GM12891 (cell line): ENCODE measurements at places on chromosomes 1 and 21.

DNA sequence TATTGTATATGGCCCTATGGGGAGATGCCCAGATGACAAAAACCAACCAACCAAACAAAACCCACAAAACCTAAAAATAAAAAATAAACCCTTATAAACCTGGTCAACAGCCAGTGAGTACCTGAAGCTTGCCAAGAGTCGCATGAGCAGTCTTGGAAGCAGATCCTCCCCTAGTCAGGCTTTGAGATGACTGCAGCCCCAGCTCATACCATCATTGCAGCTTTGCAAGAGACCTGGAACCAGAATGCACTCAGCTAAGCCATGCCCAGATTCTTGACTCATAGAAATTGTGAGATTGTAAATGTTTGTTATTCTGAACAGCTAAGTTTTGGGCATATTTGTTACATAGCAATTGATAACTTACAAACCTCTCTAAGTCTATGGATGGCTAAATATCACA is 326.8 kb downstream of the HLX start:
- no peak for DNase-seq

DNA sequence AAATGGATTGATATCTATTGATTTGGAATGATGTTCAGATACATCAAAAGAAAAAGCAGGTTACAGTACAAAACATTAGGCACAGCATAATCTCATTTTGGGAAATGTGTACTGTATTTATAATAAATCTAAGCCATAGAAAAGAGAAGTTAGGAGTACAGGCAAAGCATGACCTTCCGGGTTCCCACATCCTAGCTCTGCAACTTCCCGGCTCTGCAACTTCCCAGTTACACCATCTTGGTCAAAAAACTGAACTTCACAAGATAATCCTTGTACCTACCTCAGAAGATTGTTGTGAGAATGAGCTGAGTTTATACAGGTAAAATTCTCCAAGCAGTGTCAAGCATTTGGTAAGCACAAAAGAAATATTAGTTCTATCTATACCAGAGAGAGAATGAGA is 21.7 kb upstream of the SLC44A3 start:
- DNase-seq, result no peak

DNA sequence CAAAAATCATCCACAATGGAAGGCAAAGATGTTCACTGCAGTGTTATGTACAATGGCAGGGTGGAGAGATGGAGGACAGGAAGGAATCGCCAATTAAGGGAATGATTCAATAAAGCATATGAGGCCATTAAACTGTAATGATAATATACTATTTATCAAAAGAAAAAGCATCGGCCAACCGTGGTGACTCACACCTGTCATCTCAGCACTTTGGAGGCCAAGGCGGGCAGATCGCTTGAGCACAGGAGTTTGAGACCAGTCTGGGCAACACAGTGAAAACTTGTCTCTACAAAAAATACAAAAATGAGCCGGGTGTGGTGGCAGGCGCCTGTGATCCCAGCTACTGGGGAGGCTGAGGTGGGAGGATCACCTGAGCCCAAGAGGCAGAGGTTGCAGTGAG is 89.1 kb downstream of the SSBP3 start:
- no peak for DNase-seq

GRCh38 chr1:58573705-58574591 is 3.1 kb downstream of the TACSTD2 start:
- peak; percentile 42 for DNase-seq

DNA sequence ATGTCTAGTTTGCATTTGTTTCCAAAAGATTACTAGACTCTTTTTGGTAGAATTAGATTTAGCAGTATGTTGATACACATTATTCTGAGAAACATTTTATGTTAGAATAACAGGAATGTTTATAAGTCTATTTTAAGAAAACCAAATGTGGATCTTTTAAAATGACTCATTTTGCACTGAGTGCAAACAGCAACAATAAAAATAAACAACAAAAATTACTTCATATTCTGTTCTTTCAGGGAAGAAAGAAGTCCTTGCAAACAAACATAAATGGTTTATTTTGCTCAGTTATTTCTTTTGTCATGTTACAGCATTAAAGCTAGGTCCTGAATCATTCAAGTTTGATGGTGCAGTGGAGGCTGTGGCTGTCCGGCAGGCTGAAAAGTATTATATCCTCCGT is 106.8 kb upstream of the TENT5C start:
- DNase-seq, result no peak
